ENCODE measurements at places on chromosomes 1 and 21. TPM values are rescaled to one million over a fixed set of nuclear protein-coding genes. Genes with fewer than 3 reads are reported as not detected.

MTOR gene
- 46.4 TPM for total RNA-seq

CAMK1G gene
- not detected for total RNA-seq

LYPD8 gene
- not detected for total RNA-seq

ANXA9 gene
- total RNA-seq = 14.9 TPM

CTSS gene
- 26.2 TPM for total RNA-seq

SLC22A15 gene
- total RNA-seq = 5.4 TPM

ISG20L2 gene
- total RNA-seq = 34.9 TPM

CFAP141 gene
- total RNA-seq = not detected

NBPF20 gene
- total RNA-seq = 1.9 TPM

TFF3 gene
- total RNA-seq = 294 TPM

KRTAP19-3 gene
- not detected for total RNA-seq

DLGAP3 gene
- total RNA-seq = not detected

CA14 gene
- 0.27 TPM for total RNA-seq

EFCAB14 gene
- 145 TPM for total RNA-seq

SHISA4 gene
- total RNA-seq = 48.9 TPM

SPRR2G gene
- total RNA-seq = not detected

SLC45A1 gene
- total RNA-seq = 4.8 TPM

AADACL4 gene
- not detected for total RNA-seq

OPTC gene
- not detected for total RNA-seq

SLC19A2 gene
- 41.0 TPM for total RNA-seq

NBPF3 gene
- 15.3 TPM for total RNA-seq

NCMAP gene
- 5.4 TPM for total RNA-seq

HES3 gene
- not detected for total RNA-seq

LCE2C gene
- total RNA-seq = not detected

BRINP2 gene
- total RNA-seq = not detected

IQCC gene
- 5.9 TPM for total RNA-seq

ATP13A2 gene
- total RNA-seq = 47.0 TPM

CELA2B gene
- not detected for total RNA-seq

OLFML2B gene
- 12.2 TPM for total RNA-seq

RHD gene
- total RNA-seq = not detected

RBP7 gene
- total RNA-seq = 31.0 TPM

CFHR2 gene
- not detected for total RNA-seq

GPR25 gene
- 0.27 TPM for total RNA-seq

ATAD3B gene
- total RNA-seq = 14.9 TPM

SPRR5 gene
- total RNA-seq = not detected

C1QA gene
- total RNA-seq = 120 TPM

RGS5 gene
- total RNA-seq = 97.3 TPM

E2F2 gene
- total RNA-seq = 0.10 TPM

ITLN1 gene
- total RNA-seq = not detected

OR2T2 gene
- not detected for total RNA-seq

SGIP1 gene
- total RNA-seq = 18.7 TPM

ADAMTS4 gene
- total RNA-seq = 9.3 TPM
